ENCODE measurements at places on chromosomes 4 and X.

- DNase-seq: no peak
Observed at GRCh38 chr4:63841266-63841665, 568.0 kb downstream of the TECRL start.

DNA sequence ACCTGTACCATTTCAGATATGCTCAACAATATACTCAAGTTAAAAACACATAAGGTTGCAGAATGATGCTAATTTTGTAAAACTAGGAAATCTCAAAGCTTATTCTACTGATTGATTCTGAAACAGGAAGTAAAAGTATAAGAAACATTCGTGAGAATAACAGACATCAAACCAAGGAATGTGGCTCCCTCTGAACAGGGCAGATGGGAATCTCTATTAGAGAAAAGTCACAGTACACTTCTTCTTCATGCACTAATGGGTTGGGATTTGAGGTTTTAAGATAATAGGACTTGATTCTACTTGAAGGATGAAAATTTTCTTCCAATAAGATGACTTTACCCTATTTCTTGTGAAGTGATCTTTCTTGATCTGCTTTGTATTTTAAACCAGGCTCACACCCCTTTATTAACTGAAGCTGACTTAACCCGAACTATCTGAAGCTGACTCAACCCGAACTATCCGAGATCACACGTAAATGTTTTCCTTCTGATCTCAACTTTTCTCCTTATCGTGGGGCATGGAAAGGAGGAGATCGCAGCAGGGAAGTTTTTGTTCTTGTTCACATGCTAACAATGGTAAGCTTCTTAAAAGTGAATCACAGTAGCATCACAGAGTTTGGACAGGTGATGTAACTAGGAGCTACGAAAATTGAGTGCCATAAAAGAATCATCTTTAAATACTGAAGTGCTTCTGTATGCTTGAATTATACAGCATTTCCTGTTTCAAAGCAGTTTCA lies 363.1 kb upstream of the ZFP42 start:
- no peak for DNase-seq

DNA sequence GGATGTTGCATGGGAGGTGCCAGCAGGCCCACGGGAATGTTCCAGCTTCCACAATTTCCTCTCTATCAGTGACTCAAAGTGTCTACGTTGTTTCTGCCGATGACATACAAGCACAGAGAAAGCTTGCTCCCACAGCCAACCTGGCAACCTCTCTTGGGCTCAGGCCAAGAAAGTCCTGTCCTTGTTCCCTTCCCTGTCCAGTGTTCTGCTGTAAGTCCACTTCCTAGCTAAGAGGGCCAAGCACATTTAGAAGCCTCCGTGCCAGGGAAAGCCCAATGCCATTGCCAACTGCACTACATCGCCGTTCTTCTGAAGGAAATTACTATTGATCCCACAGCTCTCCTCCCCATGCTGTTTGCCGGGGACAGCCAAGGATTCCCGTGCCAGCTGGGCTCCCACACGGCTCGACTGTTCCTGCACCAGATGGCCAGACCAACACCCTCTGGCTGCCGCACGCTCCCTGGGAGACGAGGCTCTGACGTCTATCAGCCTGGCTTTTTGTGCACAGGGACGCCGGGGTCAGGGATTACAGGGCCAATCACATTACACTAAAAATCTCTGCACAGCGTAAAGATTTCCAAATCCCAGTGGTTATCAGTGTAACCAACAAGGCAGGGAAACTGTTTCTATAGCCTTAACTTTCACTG lies 284.0 kb downstream of the BCOR start:
- DNase-seq: no peak

- DNase-seq: no peak
Observed at GRCh38 chrX:120419463-120419862, 49.6 kb downstream of the LAMP2 start.

DNA sequence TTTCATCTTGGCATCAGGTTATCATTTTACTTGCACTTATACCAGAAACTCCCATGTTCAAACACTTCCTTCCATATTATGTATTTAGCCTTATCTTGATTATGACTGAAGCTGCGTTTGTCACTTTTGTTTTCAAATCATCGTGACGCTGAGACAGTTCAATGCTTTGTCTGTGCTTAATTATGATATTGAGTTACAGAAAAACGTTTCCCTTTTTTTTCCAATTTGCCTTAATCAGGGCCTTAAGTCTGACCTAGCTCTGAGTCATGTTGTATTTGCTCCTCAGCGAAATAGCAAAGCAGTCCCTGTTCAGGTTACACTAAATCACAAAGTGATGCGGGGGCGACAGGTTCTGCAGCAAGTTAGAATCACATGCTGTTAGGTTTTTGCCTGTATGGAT lies 254.7 kb downstream of the AFF2 start:
- no peak for DNase-seq

- DNase-seq: peak; percentile 37
Observed at GRCh38 chr4:8303485-8304281, 34.1 kb downstream of the HTRA3 start.

GRCh38 chr4:134018846-134019245 lies 182.7 kb downstream of the PABPC4L start:
- DNase-seq: no peak

DNA sequence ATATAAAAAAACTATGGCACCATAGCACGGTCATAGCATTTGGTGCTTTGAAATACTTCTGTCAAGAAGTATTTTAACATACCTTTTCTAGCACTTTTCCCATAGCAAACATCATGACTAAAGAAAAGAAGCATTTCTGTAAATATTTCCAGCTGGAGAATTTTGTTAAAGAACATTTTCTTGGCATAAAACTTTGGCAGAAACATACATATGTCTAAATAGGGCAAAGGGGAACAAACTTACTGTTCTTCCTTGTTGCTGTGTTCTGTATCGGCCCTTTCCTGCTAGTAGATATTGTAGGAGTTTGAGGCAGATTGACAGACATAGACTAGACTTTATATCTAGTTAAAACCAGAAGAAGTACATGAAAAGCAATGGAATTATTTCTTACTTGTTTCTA lies 2368.5 kb downstream of the PCDH7 start:
- no peak for DNase-seq

DNA sequence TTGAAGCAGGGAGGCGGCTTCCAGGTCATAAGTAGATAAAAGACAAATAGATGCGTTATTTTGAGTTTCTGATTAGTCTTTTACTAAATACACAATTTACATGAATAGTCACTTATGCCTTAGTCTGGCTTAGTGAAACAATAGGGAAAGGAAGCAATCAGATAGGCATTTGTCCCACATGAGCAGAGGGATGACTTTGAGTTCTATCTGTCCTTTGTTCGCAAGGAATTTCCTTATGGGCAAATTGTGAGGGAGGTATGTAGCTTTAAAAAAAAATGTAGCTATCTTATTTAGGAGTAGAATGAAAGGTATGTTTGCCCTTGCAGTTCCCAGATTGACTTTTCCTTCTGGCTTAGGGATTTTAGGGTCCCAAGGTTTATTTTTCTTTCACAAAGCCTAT lies 26.3 kb upstream of the ADH1C start:
- no peak for DNase-seq

GRCh38 chr4:41844327-41844726 lies 90.9 kb upstream of the TMEM33 start:
- DNase-seq: no peak

GRCh38 chr4:176034499-176034898 lies 31.1 kb upstream of the WDR17 start:
- peak; percentile 8 for DNase-seq

GRCh38 chr4:156362581-156362980 lies 408.9 kb upstream of the CTSO start:
- no peak for DNase-seq

DNA sequence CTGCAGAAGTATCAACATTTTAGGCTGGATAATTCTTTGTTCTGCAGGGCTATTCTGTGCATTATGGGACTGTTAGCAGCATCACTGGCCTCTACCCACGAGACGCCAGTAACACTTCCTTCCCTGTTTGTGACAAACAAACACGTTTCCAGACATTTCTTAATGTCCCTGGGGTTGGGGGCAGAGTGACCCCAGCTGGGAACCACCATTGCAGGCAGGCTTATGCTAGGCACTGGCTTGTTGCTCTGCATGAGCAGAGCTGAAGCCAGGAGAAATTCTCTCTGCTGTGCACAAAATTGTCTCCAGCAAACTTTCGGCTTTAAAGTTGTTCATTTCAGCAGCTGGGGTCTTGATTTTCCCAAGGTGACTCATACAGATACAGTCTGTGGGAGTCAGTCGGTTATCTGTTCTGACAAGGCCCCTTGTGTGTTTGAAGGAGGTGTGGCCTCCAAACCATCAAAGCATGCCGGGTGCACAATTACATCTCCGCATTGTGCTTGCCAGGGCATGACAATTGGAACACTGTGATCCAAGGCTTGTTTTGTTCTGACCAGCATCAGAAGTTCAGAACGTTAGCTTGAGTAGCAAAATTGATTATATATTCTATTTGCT lies 156.4 kb upstream of the BOD1L1 start:
- DNase-seq: peak; percentile 2

- no peak for DNase-seq
Observed at GRCh38 chr4:32745351-32745750, 2025.2 kb downstream of the PCDH7 start.

DNA sequence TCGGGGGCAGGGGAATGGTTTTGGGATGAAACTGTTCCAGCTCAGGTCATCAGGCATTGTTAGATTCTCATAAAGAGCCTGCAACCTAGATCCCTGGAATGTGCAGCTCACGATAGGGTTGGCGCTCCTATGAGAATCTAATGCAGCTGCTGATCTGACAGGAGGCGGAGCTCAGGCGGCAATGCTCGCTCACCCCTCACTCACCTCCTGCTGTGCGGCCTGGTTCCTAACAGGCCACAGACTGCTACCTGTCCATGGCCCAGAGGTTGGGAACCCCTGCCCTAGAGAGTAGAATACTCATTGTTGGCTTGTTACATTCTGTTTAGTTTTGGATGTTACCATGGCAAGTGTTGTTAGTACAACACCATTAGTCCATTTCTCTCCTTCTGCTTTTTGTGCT lies 40.8 kb upstream of the STX18 start:
- DNase-seq: no peak

DNA sequence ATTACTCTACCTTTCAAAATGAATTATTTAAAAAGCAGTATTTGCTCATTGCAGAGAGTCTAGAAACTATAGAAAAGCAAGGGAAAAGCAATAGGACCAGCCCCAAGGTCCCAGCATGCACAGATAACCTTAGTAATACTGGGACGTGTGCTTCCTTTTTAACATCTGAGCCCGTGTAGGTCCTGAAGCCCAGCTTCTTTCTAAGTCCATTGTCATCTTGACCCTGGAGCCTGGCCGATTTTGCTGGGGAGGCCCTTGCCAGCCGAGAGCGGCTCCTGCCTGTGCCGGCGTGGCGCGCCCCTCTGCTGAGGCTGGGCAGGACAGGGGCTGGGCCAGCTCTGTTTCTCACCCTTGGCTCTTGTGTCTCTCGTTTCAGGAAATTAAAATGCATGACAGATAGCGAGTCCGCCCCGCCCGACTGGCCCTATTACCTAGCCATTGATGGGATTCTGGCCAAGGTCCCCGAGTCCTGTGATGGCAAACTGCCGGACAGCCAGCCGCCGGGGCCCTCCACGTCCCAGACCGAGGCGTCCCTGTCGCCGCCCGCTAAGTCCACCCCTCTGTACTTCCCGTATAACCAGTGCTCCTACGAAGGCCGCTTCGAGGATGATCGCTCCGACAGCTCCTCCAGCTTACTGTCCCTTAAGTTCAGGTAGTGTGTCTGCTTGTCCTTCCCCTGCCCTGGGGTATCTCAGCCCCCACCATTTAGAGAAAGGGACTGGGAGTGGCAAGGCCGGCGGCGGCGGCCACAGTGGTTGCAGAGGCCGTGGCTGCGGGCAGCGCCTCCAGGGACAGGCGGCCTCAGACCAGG lies 4.1 kb downstream of the MSANTD1 start:
- DNase-seq: no peak

GRCh38 chr4:3683077-3683743 lies 83.0 kb upstream of the ADRA2C start:
- DNase-seq: no peak

- DNase-seq: no peak
Observed at GRCh38 chrX:147962476-147962875, 18.7 kb upstream of the FMR1NB start.

GRCh38 chrX:20361890-20362262 lies 95.2 kb upstream of the RPS6KA3 start:
- DNase-seq: peak; percentile 7
